ENCODE measurements at places on chromosomes 1 and 21. TPM values are rescaled to one million over a fixed set of nuclear protein-coding genes. Genes with fewer than 3 reads are reported as not detected.

- no peak overlapping the region for H3K27ac ChIP-seq
- H3K27me3 ChIP-seq: peaks cover 79% of the 10 kb centered on the region
- H3K4me1 ChIP-seq: peaks cover 68% of the 10 kb centered on the region
Observed at GRCh38 chr1:197911857-197912696, 5.1 kb upstream of the LHX9 start.

- H3K36me3 ChIP-seq: no peaks in the 10 kb centered on the region
- no peaks in the 10 kb centered on the region for H3K27me3 ChIP-seq
- H3K27ac ChIP-seq: no peak overlapping the region
Observed at GRCh38 chr1:96538111-96538641, 183.4 kb upstream of the PTBP2 start.

- H3K4me3 ChIP-seq: no peak overlapping the region
- no peak for DNase-seq
- H3K36me3 ChIP-seq: no peaks in the 10 kb centered on the region
- no peak overlapping the region for H3K27ac ChIP-seq
- no peaks in the 10 kb centered on the region for H3K27me3 ChIP-seq
- H3K4me1 ChIP-seq: no peaks in the 10 kb centered on the region
Observed at GRCh38 chr1:66576645-66577044, 42.7 kb downstream of the SGIP1 start.

- H3K36me3 ChIP-seq: no peaks in the 10 kb centered on the region
- H3K4me1 ChIP-seq: peaks cover 8% of the 10 kb centered on the region
- no peak for DNase-seq
- H3K4me3 ChIP-seq: no peak overlapping the region
- no peaks in the 10 kb centered on the region for H3K27me3 ChIP-seq
Observed at GRCh38 chr1:10070206-10070605, 37.4 kb downstream of the UBE4B start.

DNA sequence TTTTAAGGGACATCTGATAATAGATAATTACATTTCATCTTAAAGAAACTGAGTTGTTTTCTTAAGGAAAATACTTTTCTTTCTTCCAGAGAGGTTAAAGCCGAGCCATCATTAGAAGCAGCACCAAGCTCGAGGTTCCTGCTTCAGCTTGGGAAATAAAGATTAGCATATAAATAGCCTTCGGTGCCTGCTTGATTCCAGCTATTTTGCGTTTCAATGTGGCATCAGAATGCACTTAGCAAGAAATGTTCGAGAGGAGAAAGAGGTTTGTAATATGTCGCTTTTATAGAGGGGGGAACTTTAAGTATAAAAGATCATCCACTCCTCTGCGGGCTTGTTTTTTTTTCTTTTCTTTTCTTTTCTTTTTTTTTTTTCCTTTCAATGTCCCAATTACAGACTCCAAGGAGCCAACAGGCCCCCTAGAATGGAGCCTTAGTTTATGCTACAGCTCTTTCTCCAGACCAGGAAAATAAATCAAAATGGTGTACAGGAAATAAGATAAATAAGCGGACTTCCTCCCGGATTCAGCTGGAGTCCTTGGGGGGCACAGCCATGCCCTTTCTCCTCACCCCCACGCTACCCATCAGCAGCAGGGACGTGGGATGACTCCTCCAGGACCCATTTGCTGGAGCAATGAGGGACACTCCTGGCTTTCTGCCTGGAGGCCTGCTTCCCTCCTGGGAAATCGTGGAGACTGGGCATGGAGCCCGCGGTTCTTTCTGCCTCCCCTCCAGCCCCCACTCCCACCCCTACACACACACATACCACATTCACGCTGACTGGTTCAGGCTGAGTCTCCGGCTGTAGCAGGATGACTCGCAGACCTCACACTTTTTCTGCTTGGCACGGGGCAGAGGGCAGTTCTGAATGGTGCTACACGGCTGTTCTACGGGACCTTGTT is 131.6 kb downstream of the RRAGC start:
- H3K27me3 ChIP-seq: no peaks in the 10 kb centered on the region
- no peak overlapping the region for H3K27ac ChIP-seq
- H3K4me1 ChIP-seq: no peaks in the 10 kb centered on the region
- no peak for DNase-seq
- H3K36me3 ChIP-seq: no peaks in the 10 kb centered on the region
- no peak overlapping the region for H3K4me3 ChIP-seq

GRCh38 chr21:46111193-46111571 is 13.3 kb downstream of the COL6A2 start:
- DNase-seq: no peak
- no peaks in the 10 kb centered on the region for H3K27me3 ChIP-seq
- H3K27ac ChIP-seq: no peak overlapping the region
- no peak overlapping the region for H3K4me3 ChIP-seq

- no peak for DNase-seq
- H3K27me3 ChIP-seq: no peaks in the 10 kb centered on the region
- no peaks in the 10 kb centered on the region for H3K36me3 ChIP-seq
- peak overlapping the region; percentile 69 for H3K27ac ChIP-seq
Observed at GRCh38 chr1:89279011-89279466, 6.4 kb upstream of the GBP5 start.

DNA sequence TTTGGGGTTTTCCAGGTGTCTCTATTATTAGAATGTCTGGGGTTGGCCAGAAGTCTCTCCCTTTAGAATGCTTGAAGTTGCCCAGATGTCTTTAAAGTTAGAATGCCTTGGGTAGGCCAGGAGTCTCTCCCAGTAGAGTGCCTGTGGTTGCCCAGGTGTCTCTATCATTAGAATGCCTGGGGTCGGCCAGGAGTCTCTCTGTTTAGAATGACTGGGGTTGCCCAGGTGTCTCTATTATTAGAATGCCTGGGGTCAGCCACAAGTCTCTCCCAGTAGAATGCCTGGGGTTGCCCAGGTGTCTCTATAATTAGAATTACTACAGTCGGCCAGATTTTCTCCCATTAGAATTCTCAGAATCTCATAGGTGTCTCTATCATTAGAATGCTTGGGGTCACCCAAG is 55.2 kb downstream of the RNF187 start:
- no peaks in the 10 kb centered on the region for H3K36me3 ChIP-seq
- H3K4me3 ChIP-seq: no peak overlapping the region
- no peak overlapping the region for H3K27ac ChIP-seq
- DNase-seq: no peak
- no peaks in the 10 kb centered on the region for H3K27me3 ChIP-seq
- H3K4me1 ChIP-seq: no peaks in the 10 kb centered on the region

GRCh38 chr21:42836767-42837301 is 42.5 kb downstream of the WDR4 start:
- no peak overlapping the region for H3K27ac ChIP-seq
- peaks cover 12% of the 10 kb centered on the region for H3K4me1 ChIP-seq
- DNase-seq: no peak
- no peaks in the 10 kb centered on the region for H3K36me3 ChIP-seq

Gene ITLN2
- polyA plus RNA-seq: not detected

Gene ADAMTS5
- not detected for polyA plus RNA-seq

All from naive thymus-derived CD4-positive, alpha-beta T cell (primary cell).